ENCODE measurements at places on chromosomes 3 and 15. TPM values are rescaled to one million over a fixed set of nuclear protein-coding genes. Genes with fewer than 3 reads are reported as not detected.

Gene FNDC3B
- total RNA-seq, result 139 TPM

Gene TMIE
- total RNA-seq, result 0.51 TPM

Gene AEN
- 8.7 TPM for total RNA-seq

Gene PAK6
- 2.6 TPM for total RNA-seq

Gene RAP2B
- total RNA-seq, result 4.7 TPM

Gene ASB14
- total RNA-seq, result 5.8 TPM

Gene HRG
- not detected for total RNA-seq

Gene HTR3E
- total RNA-seq, result not detected

Gene SLC28A1
- total RNA-seq, result 0.83 TPM

Gene PLCH1
- 0.16 TPM for total RNA-seq

Gene ARGFX
- total RNA-seq, result not detected

Gene A4GNT
- not detected for total RNA-seq

Gene ZNF620
- total RNA-seq, result 1.5 TPM

Gene GOLGA6A
- total RNA-seq, result not detected

Gene ADAMTS7
- total RNA-seq, result 17.8 TPM

Gene RHO
- not detected for total RNA-seq

Gene FBXL2
- 3.6 TPM for total RNA-seq

Gene ADCY5
- 192 TPM for total RNA-seq

Gene DPPA2
- not detected for total RNA-seq

Gene SERPINI2
- 0.46 TPM for total RNA-seq

Gene ITIH1
- total RNA-seq, result 0.35 TPM

Gene ACKR4
- 1.6 TPM for total RNA-seq

Gene GOLGA8Q
- total RNA-seq, result 1.1 TPM

Gene LRRN1
- total RNA-seq, result 0.59 TPM

Gene TMEM41A
- total RNA-seq, result 8.0 TPM

Gene TMCC1
- total RNA-seq, result 35.2 TPM

Gene WWTR1
- total RNA-seq, result 82.7 TPM

Gene TLR9
- total RNA-seq, result 0.16 TPM

Gene NANOGP8
- total RNA-seq, result not detected

All from cardiac septum (tissue), 1 donor.